ENCODE measurements at places on chromosomes 16 and 17.

- no peak for DNase-seq
These were observed 113.3 kb downstream of the VPS53 start for GRCh38 chr17:601244-601925.

DNA sequence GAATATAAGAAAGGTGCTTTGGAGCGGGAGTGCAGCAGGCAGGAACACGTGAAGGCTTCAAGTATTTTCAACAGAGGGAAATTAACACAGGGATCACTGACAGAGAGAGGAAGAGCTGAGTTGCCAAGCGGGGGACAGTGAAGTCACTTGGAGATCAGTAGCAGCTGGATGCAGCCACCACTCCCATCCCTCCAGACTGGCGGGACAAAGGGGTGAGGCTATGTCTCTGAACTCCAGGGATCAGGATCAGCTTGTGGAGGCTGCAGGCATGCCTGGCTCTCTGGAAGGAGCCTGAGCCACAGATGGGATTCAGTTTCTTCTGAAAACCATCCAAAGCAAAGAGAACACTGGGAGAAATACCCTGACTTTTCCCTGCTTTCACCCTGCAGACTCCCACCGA lies 113.7 kb upstream of the IRX3 start:
- DNase-seq = no peak

GRCh38 chr17:69949496-69949895 lies 125.5 kb upstream of the KCNJ16 start:
- DNase-seq = no peak

GRCh38 chr16:87491522-87492290 lies 1.1 kb downstream of the ZCCHC14 start:
- no peak for DNase-seq

DNA sequence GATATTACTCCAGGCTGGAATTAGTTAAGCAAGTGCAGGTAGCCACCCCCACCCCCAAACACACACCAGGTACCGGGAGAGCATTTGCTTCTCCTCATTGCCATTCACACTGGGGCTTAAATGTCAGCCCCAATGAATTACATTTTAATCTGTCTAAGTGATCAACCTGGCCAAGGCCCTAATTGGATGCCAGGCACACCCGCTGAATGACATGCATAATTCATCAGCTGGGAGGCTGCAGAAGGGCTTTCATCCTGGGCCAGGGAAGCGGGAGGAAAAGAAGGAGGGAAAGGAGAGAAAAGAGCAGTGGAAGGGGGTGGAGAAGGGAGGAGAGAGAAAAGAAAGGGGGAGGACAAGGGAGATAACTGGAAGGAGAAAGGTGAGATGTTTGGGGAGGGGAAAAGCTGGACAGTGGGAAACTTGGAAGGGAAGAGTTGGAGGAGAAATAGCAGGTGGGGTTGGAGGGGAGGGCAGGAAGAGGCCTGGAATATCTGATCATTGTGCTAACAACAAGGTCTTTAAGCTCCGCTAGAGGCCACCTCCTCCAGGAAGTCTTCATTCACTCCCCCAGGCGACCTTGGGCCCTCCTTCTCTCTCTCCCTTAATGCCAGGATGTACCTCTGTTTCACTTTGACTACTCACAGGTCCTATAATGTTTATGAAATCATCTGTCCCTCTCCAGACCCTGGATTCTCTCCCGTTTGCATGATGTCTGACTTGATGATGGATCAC lies 40.1 kb upstream of the CES5A start:
- no peak for DNase-seq

DNA sequence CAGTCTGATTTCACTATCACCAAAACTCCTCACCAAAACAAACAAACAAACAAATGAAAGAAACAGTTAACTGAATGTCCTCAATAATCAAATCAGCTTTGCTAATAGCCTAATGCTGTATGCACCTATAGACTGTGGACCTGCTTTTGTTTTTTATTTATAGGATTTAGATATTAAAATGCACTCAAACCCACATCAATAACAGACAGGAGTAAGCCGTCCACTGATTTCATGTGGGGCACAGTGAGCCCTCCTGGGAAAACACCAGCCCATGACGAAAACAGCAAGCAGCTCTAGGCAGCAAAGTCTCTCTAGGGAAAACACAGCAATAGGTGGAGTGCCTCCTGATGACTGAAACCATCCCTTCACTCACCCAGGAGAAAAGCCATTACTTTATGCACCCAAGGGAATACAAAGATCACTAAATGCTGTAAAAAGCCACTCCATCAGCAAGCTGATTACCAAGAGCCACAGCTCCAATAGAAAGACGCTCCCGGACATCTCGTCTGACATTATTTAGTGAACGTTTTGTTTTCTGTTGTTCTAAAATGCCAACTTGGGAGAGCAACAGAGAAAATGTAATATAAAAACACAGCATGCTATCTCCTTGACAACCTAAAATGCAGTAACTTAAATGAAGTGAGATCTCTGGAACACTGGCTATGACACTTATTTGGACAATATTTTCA lies 47.8 kb downstream of the ANKFY1 start:
- DNase-seq = no peak

GRCh38 chr16:82792693-82793092 lies 165.9 kb downstream of the CDH13 start:
- DNase-seq = no peak

All from ovary (tissue), 10 donors.